Stimulated activated CD8-positive, alpha-beta memory T cell treated with anti-CD3 and anti-CD28 coated beads, Interleukin-4, amount 100 ng/mL, for 1 hour (primary cell): ENCODE measurements at places on chromosomes 2 and 18.

DNA sequence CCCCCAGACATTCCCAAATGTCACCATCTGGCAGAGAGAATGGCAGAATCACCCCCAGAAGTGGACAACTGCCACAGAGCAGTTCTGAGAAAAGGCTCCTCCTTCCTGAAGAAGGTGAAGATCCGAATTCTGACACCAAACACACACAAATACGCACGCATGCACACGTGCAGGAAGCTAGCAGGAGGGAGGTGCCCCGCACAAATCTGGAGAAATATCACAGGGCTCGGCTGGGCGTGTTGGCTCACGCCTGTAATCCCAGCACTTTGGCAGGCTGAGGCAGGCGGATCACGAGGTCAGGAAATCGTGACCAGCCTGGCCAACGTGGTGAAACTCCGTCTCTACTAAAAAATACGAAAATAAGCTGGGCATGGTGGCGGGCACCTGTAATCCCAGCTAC is 38.5 kb upstream of the ATG16L1 start:
- DNase-seq, result no peak

GRCh38 chr2:212814941-212815340 is 276.3 kb upstream of the ERBB4 start:
- no peak for DNase-seq

GRCh38 chr2:173884025-173884802 is 81.0 kb downstream of the SP3 start:
- DNase-seq, result no peak

DNA sequence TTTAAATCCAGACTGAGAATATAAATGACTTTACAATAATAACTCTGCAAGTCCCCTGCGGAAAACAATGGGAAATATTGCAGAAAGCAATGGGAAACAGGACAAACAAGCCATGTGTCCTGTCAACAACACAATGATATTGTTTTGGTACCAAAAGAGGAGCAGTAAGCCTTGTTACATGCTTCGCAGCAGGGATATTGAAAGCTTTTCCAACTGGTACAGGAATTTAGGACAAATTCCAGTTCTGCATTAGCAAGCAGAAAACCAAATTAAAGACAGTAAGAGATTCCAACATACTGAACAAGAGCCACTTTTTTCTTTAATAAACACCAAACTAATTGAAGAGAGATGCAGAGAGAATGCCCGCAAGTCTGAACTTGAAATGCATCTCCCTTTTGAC is 30.0 kb downstream of the FRZB start:
- DNase-seq, result no peak

- no peak for DNase-seq
These were observed 35.9 kb downstream of the SF3B1 start for GRCh38 chr2:197398913-197399312.

DNA sequence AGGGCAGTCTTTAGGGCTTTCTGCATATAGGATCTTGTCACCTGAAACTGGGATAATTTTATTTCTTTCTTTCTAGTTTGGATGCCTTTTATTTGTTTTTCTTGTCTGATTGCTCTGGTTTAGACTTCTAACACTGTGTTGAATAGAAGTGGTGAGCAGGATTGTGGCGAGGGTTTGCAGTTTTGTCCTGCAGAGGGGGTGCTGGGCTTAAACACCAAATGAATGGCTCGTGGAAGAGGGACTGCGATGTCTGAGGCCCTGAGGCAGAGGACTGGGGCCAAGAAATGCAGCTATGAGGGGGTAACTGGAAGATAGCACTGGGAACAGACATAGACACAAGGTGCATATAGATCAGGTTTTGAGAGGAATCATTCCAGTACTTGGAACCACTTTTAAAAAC is 20.5 kb downstream of the UBE2F start:
- no peak for DNase-seq

GRCh38 chr2:179024445-179024844 is 25.5 kb downstream of the CCDC141 start:
- no peak for DNase-seq

- no peak for DNase-seq
These were observed 17.9 kb upstream of the SDC1 start for GRCh38 chr2:20242727-20243377.

GRCh38 chr2:47785986-47786385 is 3.0 kb downstream of the MSH6 start:
- no peak for DNase-seq

DNA sequence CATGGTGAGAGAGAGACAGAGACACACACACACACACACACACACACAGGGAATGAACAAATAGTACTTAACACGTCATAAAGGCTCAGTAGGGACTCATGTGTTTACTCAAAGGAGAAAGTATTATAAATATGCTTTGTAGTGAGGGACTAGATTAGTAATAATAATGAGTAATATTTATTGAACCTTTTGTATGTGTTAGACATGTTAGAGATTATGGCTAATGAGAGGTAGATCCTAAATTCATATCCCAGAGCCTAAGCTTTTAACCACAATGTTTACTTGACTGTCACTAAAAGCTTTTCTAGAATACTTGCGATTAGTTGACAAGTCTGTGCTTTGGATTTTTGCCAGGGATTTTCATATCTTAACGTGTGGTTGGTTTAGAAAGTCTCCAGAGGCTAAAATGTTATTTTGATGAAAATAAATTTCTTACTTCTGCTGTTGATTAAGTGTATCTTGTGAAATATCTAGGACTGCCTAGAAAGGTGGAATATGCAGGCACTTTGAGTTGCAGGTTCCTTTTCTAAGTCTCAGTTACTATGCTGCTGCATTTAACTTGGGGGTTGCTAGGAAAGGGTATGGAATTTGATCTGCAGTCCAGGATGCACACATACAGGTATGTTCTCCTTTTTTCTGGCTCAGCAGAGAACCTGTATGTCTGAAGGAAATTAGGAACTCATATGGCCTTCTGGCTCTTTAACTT is 64.5 kb downstream of the UBR3 start:
- DNase-seq, result no peak

- no peak for DNase-seq
These were observed 125.3 kb upstream of the CCDC68 start for GRCh38 chr18:55084550-55084949.

GRCh38 chr2:104641786-104642185 is 212.1 kb upstream of the POU3F3 start:
- no peak for DNase-seq

- DNase-seq, result no peak
These were observed 103.7 kb upstream of the ATP8B1 start for GRCh38 chr18:57906852-57907251.

- no peak for DNase-seq
These were observed 579 bp upstream of the ITM2C start for GRCh38 chr2:230864122-230864604.

DNA sequence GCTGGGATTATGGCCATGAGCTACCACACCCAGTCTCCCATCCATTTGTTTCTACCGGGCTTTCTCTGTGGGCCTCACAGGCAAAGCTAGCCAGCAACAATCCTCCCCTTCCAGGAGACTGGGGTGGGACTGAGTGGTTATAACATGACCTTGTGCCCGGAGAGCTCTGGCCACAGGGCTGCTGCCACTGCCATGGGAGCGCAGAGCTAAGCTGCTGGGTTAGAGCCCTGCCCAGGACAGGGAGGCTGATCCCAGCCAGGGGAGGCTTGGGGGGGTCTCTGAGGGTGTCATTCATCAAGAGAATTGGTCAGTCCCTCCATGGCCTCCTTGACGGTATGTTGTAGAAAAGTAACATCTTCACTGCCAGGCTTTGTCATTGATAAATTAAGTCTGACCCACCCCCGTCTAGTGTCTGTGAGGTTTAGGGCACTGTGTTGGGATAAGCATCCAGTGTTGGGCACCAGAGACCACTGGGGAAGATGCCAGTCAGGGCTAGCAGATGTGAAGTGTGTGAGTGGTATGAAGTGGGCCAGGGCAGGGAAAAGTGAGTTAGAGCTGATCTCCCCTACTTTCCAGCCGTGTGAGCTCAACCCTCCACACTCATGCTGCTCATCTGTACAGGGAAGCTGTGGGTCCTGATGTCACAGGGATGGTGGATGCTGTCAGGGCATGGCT is 368.4 kb upstream of the HS6ST1 start:
- no peak for DNase-seq

DNA sequence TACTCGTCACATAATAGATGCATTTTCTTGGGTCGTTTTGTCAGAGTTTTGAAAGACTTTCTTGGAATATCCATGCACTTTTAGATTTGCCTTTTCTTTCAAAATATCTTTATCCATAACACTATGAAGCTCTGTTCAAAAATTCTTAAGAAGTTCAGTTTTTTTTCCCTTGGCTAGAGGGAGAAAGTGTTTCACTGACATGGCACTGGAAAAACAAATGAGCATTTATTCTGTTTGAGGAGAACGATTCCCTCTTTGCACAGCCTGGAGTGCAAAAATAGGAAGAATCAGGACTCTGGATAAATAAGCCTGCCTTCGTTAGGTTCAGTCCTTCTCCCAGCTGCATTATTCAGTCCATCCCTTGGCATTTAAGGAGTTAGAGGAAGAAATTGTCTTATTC is 91.0 kb upstream of the RPE start:
- no peak for DNase-seq

- no peak for DNase-seq
These were observed 227.7 kb upstream of the PXDN start for GRCh38 chr2:1972011-1972410.

- no peak for DNase-seq
These were observed 21.6 kb upstream of the INO80C start for GRCh38 chr18:35519148-35519899.

DNA sequence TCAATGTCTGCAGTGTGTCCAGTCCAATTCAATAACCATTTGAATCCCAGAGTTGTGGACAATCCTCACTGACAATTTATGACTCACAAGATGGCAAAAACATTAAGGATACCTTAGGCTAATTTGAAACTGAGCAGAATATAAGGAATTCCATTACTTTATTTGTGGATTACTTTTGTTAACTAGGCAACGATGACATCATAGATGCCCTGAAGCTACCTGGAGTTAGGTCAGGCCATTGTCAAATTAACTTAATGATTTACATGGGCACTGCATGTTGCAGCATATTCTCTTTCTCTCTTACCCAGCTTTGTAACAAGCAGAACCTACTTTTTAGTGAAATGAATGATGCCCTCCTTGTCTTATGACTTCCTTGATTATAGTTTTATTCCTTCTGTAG is 100.0 kb upstream of the CDCA7 start:
- no peak for DNase-seq

GRCh38 chr2:186751790-186752189 is 57.9 kb downstream of the FAM171B start:
- DNase-seq, result no peak

GRCh38 chr2:37600735-37601134 is 70.7 kb downstream of the CDC42EP3 start:
- DNase-seq, result no peak
